ENCODE measurements at places on chromosomes 3 and 15. TPM values are rescaled to one million over a fixed set of nuclear protein-coding genes. Genes with fewer than 3 reads are reported as not detected.

The CGGBP1 gene
- total RNA-seq = 87.6 TPM

The IL17RC gene
- total RNA-seq = 0.42 TPM

The GCNT3 gene
- total RNA-seq = not detected

The ABI3BP gene
- total RNA-seq = not detected

The GOLGA8S gene
- total RNA-seq = 0.92 TPM

- H3K4me1 ChIP-seq = no peaks in the 10 kb centered on the region
- H3K27me3 ChIP-seq = peaks cover 31% of the 10 kb centered on the region
- H3K36me3 ChIP-seq = no peaks in the 10 kb centered on the region
- no peak for DNase-seq
Observed at GRCh38 chr3:14614189-14614588, 37.4 kb upstream of the CCDC174 start.

- H3K4me1 ChIP-seq = peaks cover 91% of the 10 kb centered on the region
- H3K4me3 ChIP-seq = peak overlapping the region; percentile 25
- peak; percentile 21 for DNase-seq
- H3K27ac ChIP-seq = peak overlapping the region; percentile 79
- H3K27me3 ChIP-seq = no peaks in the 10 kb centered on the region
Observed at GRCh38 chr3:30628205-30628900, 22.0 kb downstream of the TGFBR2 start.

GRCh38 chr3:146177072-146177471, 16.1 kb upstream of the PLOD2 start:
- H3K27ac ChIP-seq = no peak overlapping the region
- peaks cover 8% of the 10 kb centered on the region for H3K27me3 ChIP-seq
- H3K36me3 ChIP-seq = no peaks in the 10 kb centered on the region
- no peak overlapping the region for H3K4me3 ChIP-seq

DNA sequence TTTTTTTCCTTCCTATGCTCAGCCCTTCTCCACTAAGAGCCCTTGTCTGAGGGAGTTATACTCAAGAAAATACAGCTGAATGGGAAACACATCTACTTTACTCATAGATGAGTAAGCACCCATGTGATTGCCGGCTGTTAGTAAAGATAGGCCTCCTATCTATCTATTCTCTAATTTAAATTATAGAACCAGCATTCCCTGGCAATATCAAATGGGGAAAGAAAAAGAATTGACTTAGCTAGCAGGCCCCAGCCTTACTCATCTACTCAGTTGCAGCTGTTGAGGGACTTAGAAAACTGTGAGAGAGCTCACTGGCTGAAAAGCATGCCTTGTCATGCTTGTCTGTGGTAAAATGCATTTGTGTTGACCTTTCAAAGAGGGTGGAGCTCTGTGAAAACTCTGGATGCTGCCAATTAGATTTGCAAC, 116.9 kb upstream of the LRRFIP2 start:
- H3K27ac ChIP-seq = no peak overlapping the region
- no peak for DNase-seq
- H3K36me3 ChIP-seq = peaks cover 40% of the 10 kb centered on the region
- no peak overlapping the region for H3K4me3 ChIP-seq

DNA sequence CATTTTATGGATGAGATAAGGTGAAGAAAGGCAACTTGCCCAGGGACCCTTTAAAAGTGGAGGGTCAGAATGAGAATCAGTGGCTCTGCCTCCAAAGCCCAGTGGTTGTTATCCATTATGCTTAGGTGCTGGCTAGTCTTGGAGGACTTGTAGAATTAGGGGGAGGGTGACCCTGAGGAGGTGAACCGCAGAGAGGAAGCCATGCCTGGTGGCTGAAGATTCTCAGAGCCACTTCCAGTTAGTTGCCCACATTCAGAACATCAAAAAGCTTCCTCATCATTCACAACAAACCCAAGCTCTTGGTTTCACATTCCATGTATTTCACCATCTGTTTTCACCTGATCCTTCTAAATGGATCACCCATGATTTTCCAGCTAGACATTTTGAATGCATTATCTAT, 11.2 kb downstream of the EBLN2 start:
- peak; percentile 50 for DNase-seq
- H3K4me1 ChIP-seq = peaks cover 39% of the 10 kb centered on the region
- peaks cover 3% of the 10 kb centered on the region for H3K36me3 ChIP-seq
- H3K27me3 ChIP-seq = no peaks in the 10 kb centered on the region
- H3K4me3 ChIP-seq = no peak overlapping the region

DNA sequence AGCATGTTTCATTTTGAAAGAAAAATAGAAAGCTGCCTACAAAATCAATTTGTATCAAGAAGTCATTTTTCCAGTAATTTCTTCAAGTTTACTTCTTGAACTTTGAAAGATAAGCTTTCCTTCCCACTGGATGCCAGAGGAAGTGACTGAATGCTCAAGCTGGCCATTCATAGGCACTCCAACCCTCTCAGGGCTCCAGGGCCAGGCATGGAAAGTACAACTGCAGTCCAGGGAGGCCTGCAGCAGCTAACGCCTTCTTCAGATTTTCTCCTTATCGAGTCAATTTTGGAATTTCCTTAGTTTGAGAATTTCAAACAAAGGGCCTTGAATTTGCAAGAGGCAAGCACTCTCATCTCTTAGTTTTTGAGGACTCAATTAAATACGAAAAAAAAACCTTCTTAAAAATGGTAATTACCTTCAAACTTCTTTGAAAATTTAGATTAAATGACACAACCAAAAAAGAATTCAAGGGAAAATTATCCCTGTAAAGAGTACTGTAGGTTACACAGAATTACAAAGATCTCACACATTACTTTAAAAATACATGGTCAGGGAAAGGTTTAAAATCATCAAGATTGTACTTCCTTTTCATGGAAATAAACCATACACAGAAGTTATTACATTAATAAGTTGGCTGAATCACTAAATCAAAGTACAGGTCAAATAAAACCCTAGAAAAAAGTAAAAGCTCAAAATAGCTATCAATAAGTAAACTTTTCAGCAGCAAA, 2.5 kb downstream of the UBP1 start:
- H3K36me3 ChIP-seq = peaks cover 12% of the 10 kb centered on the region
- H3K4me3 ChIP-seq = peak overlapping the region; percentile 82
- H3K4me1 ChIP-seq = peaks cover 56% of the 10 kb centered on the region
- no peak for DNase-seq
- no peak overlapping the region for H3K27ac ChIP-seq
- no peaks in the 10 kb centered on the region for H3K27me3 ChIP-seq

- no peak overlapping the region for H3K27ac ChIP-seq
- H3K27me3 ChIP-seq = no peaks in the 10 kb centered on the region
- no peak for DNase-seq
- no peak overlapping the region for H3K4me3 ChIP-seq
- H3K36me3 ChIP-seq = no peaks in the 10 kb centered on the region
Observed at GRCh38 chr3:86695752-86696151, 295.2 kb downstream of the VGLL3 start.

- H3K27me3 ChIP-seq = peaks cover 20% of the 10 kb centered on the region
- H3K4me1 ChIP-seq = no peaks in the 10 kb centered on the region
- H3K27ac ChIP-seq = no peak overlapping the region
Observed at GRCh38 chr3:159877924-159878323, 110.7 kb upstream of the IL12A start.

GRCh38 chr15:68626283-68626682, 47.5 kb downstream of the CORO2B start:
- H3K4me3 ChIP-seq = no peak overlapping the region
- no peak for DNase-seq
- H3K27me3 ChIP-seq = peaks cover 12% of the 10 kb centered on the region
- no peaks in the 10 kb centered on the region for H3K36me3 ChIP-seq
- no peak overlapping the region for H3K27ac ChIP-seq

- no peak overlapping the region for H3K4me3 ChIP-seq
- no peaks in the 10 kb centered on the region for H3K36me3 ChIP-seq
- H3K27ac ChIP-seq = no peak overlapping the region
- no peaks in the 10 kb centered on the region for H3K27me3 ChIP-seq
- DNase-seq = no peak
- H3K4me1 ChIP-seq = no peaks in the 10 kb centered on the region
Observed at GRCh38 chr3:94673876-94674275, 611.0 kb downstream of the NSUN3 start.

DNA sequence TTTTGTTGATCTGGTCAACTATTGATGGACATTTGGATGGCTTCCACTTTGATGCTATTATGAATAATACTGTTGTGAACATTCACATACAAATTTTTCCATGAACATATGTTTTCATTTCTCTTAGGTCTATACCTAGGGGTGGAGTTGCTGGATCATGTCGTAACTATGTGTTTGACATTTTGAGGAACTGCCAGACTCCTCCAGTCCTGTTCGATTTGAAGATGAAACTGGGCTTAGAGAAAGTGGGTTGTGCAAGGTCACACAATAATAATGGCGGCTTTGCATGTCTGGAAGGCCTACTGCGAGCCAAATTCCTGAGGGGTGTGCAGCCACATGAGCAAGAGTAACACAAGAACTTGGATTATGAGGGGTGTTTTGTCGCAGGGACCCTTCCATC, 2.6 kb downstream of the TSEN2 start:
- H3K36me3 ChIP-seq = peaks cover 14% of the 10 kb centered on the region
- no peak overlapping the region for H3K4me3 ChIP-seq
- peaks cover 26% of the 10 kb centered on the region for H3K4me1 ChIP-seq
- H3K27me3 ChIP-seq = no peaks in the 10 kb centered on the region
- no peak overlapping the region for H3K27ac ChIP-seq
- no peak for DNase-seq

- H3K4me3 ChIP-seq = no peak overlapping the region
- peaks cover 23% of the 10 kb centered on the region for H3K27me3 ChIP-seq
- no peak overlapping the region for H3K27ac ChIP-seq
Observed at GRCh38 chr3:186160691-186161243, 51.9 kb upstream of the ETV5 start.

GRCh38 chr15:48559285-48559684, 86.2 kb downstream of the FBN1 start:
- no peaks in the 10 kb centered on the region for H3K4me1 ChIP-seq
- H3K27ac ChIP-seq = no peak overlapping the region
- peaks cover 6% of the 10 kb centered on the region for H3K27me3 ChIP-seq

- peaks cover 42% of the 10 kb centered on the region for H3K27me3 ChIP-seq
- H3K36me3 ChIP-seq = no peaks in the 10 kb centered on the region
- H3K4me3 ChIP-seq = no peak within 1 kb of the TSS
- H3K27ac ChIP-seq = no peak within 1 kb of the TSS
- peaks cover 3% of the 10 kb centered on the region for H3K4me1 ChIP-seq
Observed at GRCh38 chr15:47717036-47717612, at the start of gene SEMA6D. Gene SEMA6D, plus strand, starts transcription at chr15:47717505. Its CDS starts 42,294 bp downstream, at chr15:47759799.

- peaks cover 20% of the 10 kb centered on the region for H3K4me1 ChIP-seq
- H3K4me3 ChIP-seq = no peak overlapping the region
- H3K27ac ChIP-seq = no peak overlapping the region
- H3K27me3 ChIP-seq = peaks cover 5% of the 10 kb centered on the region
- peaks cover 4% of the 10 kb centered on the region for H3K36me3 ChIP-seq
Observed at GRCh38 chr3:42844412-42844713, 31.3 kb downstream of the CYP8B1 start.

GRCh38 chr3:196096382-196096953, 14.6 kb upstream of the TFRC start:
- H3K27ac ChIP-seq = no peak overlapping the region
- no peak for DNase-seq
- no peak overlapping the region for H3K4me3 ChIP-seq
- H3K27me3 ChIP-seq = peaks cover 3% of the 10 kb centered on the region

DNA sequence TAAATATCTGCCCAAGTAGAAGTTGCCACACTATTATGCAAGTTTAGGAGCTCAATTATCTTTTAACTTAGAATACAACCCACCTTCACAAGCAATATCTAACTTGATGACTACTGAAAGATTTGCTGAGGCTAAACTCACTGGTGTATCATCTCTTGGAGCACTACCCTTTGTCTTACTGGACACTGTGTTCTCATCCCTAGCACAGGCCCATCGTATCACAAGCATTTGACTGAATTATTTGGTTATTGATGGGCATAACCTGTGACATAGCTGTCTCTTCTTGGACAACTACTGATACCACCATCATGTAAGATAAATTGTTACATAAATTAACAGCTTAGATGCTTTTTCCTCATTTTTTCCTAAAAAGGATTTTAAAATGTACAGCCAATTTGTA, 216.2 kb upstream of the THBS1 start:
- no peaks in the 10 kb centered on the region for H3K4me1 ChIP-seq
- H3K36me3 ChIP-seq = no peaks in the 10 kb centered on the region
- peaks cover 5% of the 10 kb centered on the region for H3K27me3 ChIP-seq
- no peak overlapping the region for H3K27ac ChIP-seq

GRCh38 chr3:178117641-178118040, 418.6 kb upstream of the KCNMB2 start:
- no peak overlapping the region for H3K4me3 ChIP-seq
- DNase-seq = no peak
- no peaks in the 10 kb centered on the region for H3K36me3 ChIP-seq
- no peak overlapping the region for H3K27ac ChIP-seq

DNA sequence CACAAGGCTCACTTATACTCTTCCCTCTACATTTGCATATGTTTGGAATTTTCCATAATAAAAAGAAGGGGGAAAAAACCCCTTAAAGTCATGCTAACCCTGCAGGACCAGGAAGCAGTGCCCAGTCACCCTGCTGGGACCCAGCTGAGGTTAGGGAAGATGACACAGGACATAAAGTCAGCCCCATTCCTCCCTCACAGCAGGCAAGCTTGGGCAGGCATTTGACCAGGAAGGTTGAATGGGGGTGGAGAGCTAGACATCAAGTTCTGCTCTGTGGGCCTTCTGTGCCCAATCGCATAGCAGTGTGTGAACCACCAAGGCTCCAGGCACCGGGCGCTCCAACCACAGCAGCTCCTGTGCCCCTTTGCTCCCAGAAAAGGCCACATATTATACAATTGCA, 7.1 kb upstream of the HDAC11 start:
- H3K27me3 ChIP-seq = peaks cover 12% of the 10 kb centered on the region
- no peaks in the 10 kb centered on the region for H3K4me1 ChIP-seq
- no peaks in the 10 kb centered on the region for H3K36me3 ChIP-seq
- H3K4me3 ChIP-seq = no peak overlapping the region
- no peak overlapping the region for H3K27ac ChIP-seq
- no peak for DNase-seq

DNA sequence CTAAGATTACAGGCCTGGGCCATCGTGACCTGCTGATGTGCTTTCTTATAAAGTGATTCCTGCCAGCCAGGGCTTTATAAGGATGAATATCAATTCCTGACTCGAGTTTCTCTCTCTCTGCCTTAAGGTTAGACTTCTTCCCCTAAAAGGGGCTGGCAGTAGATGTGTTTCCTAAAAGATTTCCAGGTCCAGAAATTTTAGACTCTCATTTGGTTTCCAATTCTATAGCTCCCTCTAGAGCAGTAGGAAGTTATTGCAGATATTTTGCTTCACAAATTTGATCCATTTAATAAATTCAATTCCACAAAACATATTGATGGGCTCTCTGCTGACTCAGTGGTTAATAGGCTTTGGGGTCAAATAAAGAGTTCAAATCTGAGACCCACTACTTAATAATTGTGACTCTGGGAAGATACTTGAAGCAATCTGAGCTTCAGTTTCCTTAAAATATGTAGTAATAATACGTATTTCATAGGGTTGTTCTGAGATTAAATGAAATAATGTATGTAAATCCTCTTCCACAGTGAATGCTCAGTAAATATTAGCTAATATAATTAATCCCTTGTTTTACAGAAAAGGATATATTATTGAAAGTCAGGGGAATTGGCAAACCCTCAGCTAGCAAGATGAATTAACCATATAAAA, 2.1 kb downstream of the TRIM69 start:
- H3K36me3 ChIP-seq = peaks cover 9% of the 10 kb centered on the region
- DNase-seq = no peak
- H3K27ac ChIP-seq = peak overlapping the region; percentile 39
- peaks cover 53% of the 10 kb centered on the region for H3K4me1 ChIP-seq
- H3K4me3 ChIP-seq = no peak overlapping the region
- no peaks in the 10 kb centered on the region for H3K27me3 ChIP-seq

Data from activated CD8-positive, alpha-beta T cell treated with anti-CD3 and anti-CD28 coated beads, Interleukin-2, amount 10 ng/mL, durations not matched to agents 7 days and 5 days (primary cell).